Activated T-cell treated with anti-CD3 and anti-CD28 coated beads, Interleukin-2, amount 50 U/mL, for 72 hours (primary cell): ENCODE measurements at places on chromosomes 4 and X.

GRCh38 chr4:7759635-7760034, 180.0 kb downstream of the AFAP1 start:
- peak overlapping the region; percentile 96 for H3K27ac ChIP-seq
- H3K36me3 ChIP-seq: no peaks in the 10 kb centered on the region
- no peaks in the 10 kb centered on the region for H3K4me1 ChIP-seq
- peak overlapping the region; percentile 93 for H3K4me3 ChIP-seq

DNA sequence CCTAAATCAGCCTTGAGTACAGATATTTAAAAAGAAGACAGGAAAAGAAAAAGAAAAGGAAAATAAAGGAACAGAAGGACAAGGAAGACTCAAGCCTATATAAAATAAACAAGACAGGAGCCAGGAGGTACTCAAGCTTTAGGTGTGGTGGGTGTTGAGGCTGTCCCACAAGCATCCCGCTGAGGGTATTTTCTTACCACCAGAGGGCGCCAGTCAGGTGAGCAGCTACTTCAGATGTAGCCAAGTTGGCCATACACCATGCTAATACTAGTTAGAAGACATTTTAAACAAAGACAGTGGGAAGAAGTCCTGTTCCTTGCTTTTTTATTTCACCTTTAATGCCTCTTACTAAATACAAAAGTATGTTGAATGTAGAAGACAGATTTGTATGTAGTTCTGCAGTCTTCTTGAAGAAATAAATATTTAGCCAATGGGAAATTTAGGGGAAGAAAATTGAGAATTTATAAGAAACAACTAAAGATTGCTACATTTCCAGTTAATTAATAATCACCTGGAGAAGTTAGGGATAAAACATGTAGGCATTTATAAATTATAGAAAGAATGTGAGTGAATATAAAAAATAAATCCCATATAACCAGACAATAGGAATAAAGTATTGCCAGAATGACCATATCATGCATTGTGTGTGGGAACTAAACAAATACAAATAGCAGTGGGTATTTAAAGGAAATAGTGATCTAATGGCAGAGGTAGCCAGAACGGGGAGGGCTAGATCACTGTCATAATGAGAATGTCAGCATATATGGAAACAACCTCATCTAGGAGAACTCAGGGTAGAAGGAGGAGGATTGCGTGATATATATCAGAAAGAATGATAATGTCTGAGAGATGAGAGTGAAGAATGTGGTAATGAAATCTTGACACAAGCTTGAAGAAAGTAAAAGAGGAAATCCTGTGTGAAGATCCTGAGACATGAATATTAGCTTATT, 71.0 kb downstream of the MTHFD2L start:
- H3K4me3 ChIP-seq: no peak overlapping the region
- H3K4me1 ChIP-seq: peaks cover 16% of the 10 kb centered on the region
- no peaks in the 10 kb centered on the region for H3K27me3 ChIP-seq
- DNase-seq: peak; percentile 80

- no peak for DNase-seq
- no peak overlapping the region for H3K4me3 ChIP-seq
- H3K4me1 ChIP-seq: peaks cover 10% of the 10 kb centered on the region
- H3K27me3 ChIP-seq: peaks cover 7% of the 10 kb centered on the region
These were observed 45.0 kb downstream of the CRLF2 start for GRCh38 chrX:1167466-1167865.

DNA sequence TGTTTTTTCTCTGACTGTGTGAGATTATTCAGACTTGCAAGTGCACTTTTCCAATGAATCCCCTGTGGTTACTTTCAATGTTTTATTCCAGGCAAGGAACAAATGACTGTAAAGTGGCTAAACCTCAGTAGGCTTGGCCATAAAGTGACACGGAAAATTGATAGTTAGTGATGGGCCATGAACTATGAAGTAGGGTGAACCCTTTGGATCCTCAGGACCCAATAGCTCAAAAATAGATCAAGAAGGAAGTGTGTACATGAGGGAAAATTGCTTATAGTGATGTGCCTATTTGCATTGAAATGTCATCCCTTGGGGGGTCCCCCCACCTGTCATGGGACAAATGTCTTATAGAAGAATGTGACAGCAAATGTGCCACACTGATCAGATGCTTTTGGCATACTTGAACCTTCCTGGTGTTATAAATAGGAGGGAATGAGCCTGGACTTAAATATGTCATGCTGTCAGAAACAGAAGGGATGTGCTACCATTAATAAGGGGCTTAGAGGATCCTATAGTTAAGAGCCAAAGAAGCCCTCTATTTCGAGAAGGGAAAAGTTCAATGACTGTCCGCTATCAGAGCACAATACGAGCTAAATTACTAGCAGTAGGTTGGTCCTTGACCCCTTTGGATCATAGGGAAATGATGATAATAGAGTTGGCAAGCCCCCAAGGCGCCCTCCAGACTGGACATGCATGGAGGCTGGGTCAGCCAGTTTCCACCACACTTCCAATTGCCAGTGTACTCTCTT, 30.3 kb downstream of the SLC16A2 start:
- H3K27ac ChIP-seq: no peak overlapping the region
- H3K4me3 ChIP-seq: peak overlapping the region; percentile 25
- H3K27me3 ChIP-seq: peaks cover 19% of the 10 kb centered on the region
- no peak for DNase-seq
- H3K36me3 ChIP-seq: no peaks in the 10 kb centered on the region

- no peaks in the 10 kb centered on the region for H3K36me3 ChIP-seq
- DNase-seq: no peak
- no peak overlapping the region for H3K4me3 ChIP-seq
- no peak overlapping the region for H3K27ac ChIP-seq
- no peaks in the 10 kb centered on the region for H3K4me1 ChIP-seq
- H3K27me3 ChIP-seq: peaks cover 18% of the 10 kb centered on the region
These were observed 253.9 kb downstream of the GLUD2 start for GRCh38 chrX:121301356-121301755.

- no peaks in the 10 kb centered on the region for H3K27me3 ChIP-seq
- peaks cover 3% of the 10 kb centered on the region for H3K36me3 ChIP-seq
- peaks cover 14% of the 10 kb centered on the region for H3K4me1 ChIP-seq
- peak overlapping the region; percentile 45 for H3K4me3 ChIP-seq
- peak; percentile 33 for DNase-seq
These were observed 34.5 kb upstream of the RAB33B start for GRCh38 chr4:139419388-139419914.

DNA sequence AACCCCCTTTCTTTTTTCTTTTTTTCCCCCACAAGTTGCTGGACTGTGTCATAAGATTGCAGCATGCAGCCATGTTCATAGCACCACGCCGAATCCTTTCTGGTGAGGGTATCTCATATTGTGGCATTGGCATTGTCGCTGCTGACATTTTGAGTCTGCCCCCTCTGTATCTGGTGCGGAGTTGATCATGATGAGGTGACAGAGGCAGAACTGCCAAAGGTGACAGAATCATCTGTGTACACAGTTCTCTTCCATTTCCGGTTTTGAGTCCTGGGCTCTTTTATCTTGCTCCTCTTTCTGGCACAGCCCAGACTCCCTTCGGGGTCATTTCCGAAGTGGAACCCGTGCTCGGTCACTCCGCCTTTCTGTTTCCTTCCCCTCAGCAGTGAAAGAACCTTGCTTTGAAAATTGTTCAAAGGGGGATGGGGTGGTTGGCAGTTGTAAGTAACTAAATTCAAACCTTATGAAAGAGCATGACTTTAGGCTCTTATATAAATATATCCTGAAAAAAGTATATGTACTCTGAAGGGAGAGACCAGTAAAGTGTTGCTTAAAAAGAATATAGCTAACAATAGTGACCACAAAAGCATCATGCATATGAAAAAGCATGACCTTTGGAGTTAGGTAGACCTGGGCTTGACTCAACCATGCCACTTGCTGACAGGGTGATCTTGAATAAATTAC, 55.0 kb upstream of the BMP2K start:
- peak overlapping the region; percentile 76 for H3K4me3 ChIP-seq
- no peaks in the 10 kb centered on the region for H3K27me3 ChIP-seq
- peaks cover 16% of the 10 kb centered on the region for H3K4me1 ChIP-seq
- DNase-seq: peak; percentile 41
- H3K36me3 ChIP-seq: no peaks in the 10 kb centered on the region
- H3K27ac ChIP-seq: peak overlapping the region; percentile 27

GRCh38 chr4:15930314-15930713, 8.2 kb downstream of the FGFBP1 start:
- H3K36me3 ChIP-seq: no peaks in the 10 kb centered on the region
- peaks cover 7% of the 10 kb centered on the region for H3K4me1 ChIP-seq
- H3K27me3 ChIP-seq: peaks cover 21% of the 10 kb centered on the region
- no peak overlapping the region for H3K4me3 ChIP-seq
- no peak overlapping the region for H3K27ac ChIP-seq
- no peak for DNase-seq

GRCh38 chrX:138254001-138254400, 457.5 kb downstream of the FGF13 start:
- H3K27ac ChIP-seq: no peak overlapping the region
- H3K27me3 ChIP-seq: peaks cover 40% of the 10 kb centered on the region
- no peaks in the 10 kb centered on the region for H3K36me3 ChIP-seq
- no peak overlapping the region for H3K4me3 ChIP-seq
- H3K4me1 ChIP-seq: no peaks in the 10 kb centered on the region
- DNase-seq: no peak

DNA sequence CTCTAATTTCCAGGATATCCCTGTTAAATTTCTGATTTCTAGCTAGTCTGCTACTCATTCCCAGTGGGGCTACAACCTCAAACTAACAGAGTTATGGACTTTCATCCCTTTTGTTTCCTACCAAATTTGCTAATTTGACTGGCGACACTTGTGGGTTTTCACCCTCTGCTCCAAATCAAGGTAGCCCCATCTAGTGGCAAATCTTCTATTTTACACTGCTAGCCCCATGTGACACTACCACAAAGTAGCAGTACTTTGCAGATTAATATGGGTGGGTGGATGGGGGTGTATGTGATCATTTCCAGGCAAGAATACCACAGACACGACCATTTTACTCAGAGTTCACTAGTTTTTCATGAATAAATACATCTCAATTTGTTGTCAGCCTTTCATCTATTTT, 150.3 kb downstream of the MSL3 start:
- peaks cover 12% of the 10 kb centered on the region for H3K27me3 ChIP-seq
- DNase-seq: peak; percentile 23
- no peak overlapping the region for H3K27ac ChIP-seq

DNA sequence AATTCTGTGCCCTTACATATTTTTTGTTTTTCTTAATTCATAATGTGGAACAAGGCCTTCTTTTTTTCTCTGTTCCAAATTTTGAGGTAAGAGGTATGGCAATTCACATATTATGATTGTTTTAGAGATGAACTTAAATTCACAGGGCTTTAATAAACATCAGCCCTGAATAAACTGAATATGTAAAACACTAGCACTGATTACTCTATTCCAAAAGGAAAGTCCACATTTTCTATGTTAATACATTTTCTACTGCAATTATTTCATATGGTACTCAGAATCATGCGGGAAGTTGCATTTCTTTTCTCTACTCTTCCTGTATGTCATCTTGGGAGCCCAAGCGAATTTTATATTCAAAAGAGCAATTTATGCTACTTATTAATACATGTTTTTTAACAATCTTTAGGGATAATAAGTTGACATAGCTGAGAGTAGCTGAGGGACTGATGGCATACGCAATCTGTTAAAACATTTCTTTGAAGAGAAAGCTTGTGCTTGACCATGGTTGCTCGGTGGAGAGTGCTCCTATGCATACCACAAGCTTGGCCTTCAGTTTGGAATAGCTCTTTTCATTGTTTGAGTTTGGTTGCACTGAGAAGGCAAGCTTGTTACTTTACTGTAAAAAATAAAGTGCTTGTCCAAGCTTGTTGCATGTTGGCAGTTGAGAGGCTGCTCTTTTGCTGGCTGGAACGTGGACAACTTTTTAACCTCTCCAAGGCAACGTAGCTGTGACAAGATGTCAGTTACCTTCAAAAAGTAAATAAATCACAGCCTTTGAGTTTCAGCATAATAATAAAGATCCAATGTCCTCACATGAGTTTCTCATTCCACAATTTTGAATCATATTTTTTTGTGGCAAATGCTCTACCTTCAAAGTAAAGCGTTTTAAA, 196.3 kb upstream of the SPRY1 start:
- H3K36me3 ChIP-seq: no peaks in the 10 kb centered on the region
- no peaks in the 10 kb centered on the region for H3K27me3 ChIP-seq
- H3K4me3 ChIP-seq: no peak overlapping the region
- DNase-seq: no peak

GRCh38 chr4:53532521-53532920, 58.8 kb downstream of the LNX1 start:
- no peaks in the 10 kb centered on the region for H3K36me3 ChIP-seq
- peaks cover 23% of the 10 kb centered on the region for H3K27me3 ChIP-seq
- no peak overlapping the region for H3K4me3 ChIP-seq
- H3K27ac ChIP-seq: no peak overlapping the region
- H3K4me1 ChIP-seq: no peaks in the 10 kb centered on the region

DNA sequence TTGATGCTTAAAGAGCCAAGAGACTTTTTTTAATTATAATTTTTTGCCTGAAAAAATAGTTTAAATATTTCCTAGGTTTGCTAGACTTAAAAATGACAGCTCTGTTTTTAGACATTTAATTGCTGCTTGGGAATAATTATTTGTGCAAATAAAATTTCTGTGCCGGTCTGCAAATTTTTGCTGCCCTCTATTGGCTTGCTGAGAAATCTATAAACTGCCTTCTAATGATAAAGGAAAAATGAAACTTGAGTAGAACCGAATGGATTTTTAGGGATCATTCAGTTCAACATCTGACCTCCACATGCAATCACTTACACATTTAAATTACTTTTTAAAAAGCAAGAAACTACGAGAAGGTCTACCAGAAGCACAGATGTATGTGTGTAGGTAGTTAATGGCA, 434.0 kb downstream of the FAM133A start:
- H3K4me3 ChIP-seq: no peak overlapping the region
- no peaks in the 10 kb centered on the region for H3K4me1 ChIP-seq
- no peaks in the 10 kb centered on the region for H3K36me3 ChIP-seq
- DNase-seq: no peak
- H3K27ac ChIP-seq: no peak overlapping the region

- peak within 1 kb of the TSS; percentile 62 for H3K4me3 ChIP-seq
- DNase-seq: no peak
- H3K27ac ChIP-seq: peak within 1 kb of the TSS; percentile 23
- peaks cover 6% of the 10 kb centered on the region for H3K4me1 ChIP-seq
- H3K27me3 ChIP-seq: peaks cover 57% of the 10 kb centered on the region
- H3K36me3 ChIP-seq: peaks cover 5% of the 10 kb centered on the region
These were observed at the start of gene EPHA5 for GRCh38 chr4:65670331-65671031. EPHA5 (minus strand) TSS chr4:65670489; CDS start chr4:65669742, 747 bp downstream.

DNA sequence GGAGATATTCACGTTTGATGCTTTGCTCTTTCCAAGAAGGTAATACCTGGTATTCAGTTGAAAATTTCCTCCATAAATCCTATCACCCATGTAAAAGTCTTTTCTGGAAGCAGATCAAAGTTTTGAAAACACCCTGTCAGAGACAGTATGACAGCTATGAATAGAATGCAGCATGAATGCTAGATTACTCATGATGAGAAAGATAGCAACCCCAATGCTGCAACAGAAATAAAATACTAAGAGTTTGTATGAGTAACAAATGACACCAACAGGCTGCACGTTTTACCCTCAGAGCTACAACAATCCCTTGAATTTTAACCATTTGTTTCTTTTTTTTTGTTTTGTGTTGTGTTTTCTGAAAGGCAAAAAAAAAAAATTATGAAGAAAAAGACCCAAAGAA, 108.6 kb downstream of the ARHGAP6 start:
- no peak for DNase-seq
- H3K36me3 ChIP-seq: no peaks in the 10 kb centered on the region
- H3K27ac ChIP-seq: no peak overlapping the region
- H3K4me3 ChIP-seq: no peak overlapping the region
- no peaks in the 10 kb centered on the region for H3K4me1 ChIP-seq
